ENCODE measurements at places on chromosomes 4 and X.

GRCh38 chr4:26032630-26033317, 118.8 kb downstream of the SMIM20 start:
- no peaks in the 10 kb centered on the region for H3K27me3 ChIP-seq
- peak overlapping the region; percentile 75 for H3K27ac ChIP-seq
- peaks cover 19% of the 10 kb centered on the region for H3K4me1 ChIP-seq

DNA sequence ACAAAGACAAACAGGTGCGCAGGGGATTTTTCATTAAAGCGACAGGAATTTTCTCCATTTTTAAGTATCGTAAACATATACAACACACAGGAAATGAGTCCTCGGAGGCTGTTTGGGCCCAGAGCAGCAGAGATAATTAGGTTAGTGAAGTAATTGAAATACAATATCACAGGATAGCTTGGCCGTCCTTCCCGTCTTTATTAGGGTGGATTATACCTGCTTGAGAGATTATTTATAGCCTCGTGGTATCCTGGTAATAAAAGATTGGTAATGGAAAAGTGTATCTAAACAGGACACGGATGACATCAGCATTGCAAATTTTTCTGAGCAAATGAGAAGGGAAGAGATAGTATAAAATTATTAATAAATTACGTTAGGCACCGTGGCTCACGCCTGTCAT, 68.2 kb downstream of the CRLF2 start:
- no peaks in the 10 kb centered on the region for H3K4me1 ChIP-seq
- no peak overlapping the region for H3K4me3 ChIP-seq
- no peaks in the 10 kb centered on the region for H3K27me3 ChIP-seq
- DNase-seq = no peak

DNA sequence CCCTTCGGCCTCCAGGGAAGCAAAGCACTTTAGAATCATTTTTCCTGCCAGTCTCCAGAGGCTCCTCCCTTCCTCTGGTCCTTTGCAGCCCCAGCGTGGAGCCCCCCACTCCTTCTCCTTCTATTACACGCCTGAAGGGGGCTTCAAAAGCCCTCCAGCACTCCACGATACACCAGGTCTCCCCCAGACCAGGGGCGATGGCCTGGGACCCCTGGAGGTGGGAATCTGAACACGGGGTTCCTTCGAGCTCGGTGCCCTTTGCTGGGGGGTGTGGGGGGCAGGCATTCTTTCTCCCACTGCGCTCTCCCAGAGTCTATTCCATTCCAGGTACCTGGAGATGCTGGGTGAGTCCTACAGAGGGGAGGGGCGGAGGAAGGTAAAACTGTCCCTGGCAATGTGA, 97.6 kb downstream of the HMX1 start:
- no peak for DNase-seq
- no peak overlapping the region for H3K4me3 ChIP-seq
- H3K27me3 ChIP-seq = peaks cover 9% of the 10 kb centered on the region
- H3K36me3 ChIP-seq = peaks cover 5% of the 10 kb centered on the region
- H3K4me1 ChIP-seq = no peaks in the 10 kb centered on the region

DNA sequence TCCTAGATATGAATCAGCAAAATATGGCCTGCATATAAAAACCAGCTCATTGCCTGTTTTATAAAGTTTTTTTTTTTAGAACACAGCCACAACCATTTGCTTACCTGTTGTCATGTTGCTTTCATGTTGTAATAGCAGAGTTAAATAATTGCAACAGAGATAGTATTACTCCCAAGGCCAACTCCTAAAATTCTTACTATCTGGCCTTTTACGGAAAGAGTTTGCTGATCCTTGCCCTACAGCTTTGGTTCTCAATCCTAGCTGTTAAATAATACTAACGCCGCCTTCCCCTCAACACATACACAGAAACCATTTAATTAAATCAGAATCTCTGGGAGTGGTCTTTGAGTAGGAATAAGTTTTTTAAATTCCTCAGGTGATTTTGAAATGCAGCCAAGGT, 231.3 kb upstream of the TET2 start:
- no peaks in the 10 kb centered on the region for H3K27me3 ChIP-seq
- no peak overlapping the region for H3K27ac ChIP-seq
- no peak overlapping the region for H3K4me3 ChIP-seq
- no peak for DNase-seq
- no peaks in the 10 kb centered on the region for H3K4me1 ChIP-seq
- H3K36me3 ChIP-seq = no peaks in the 10 kb centered on the region

- no peak for DNase-seq
- H3K36me3 ChIP-seq = peaks cover 22% of the 10 kb centered on the region
- H3K4me1 ChIP-seq = peaks cover 2% of the 10 kb centered on the region
- H3K4me3 ChIP-seq = no peak within 1 kb of the TSS
- H3K27me3 ChIP-seq = peaks cover 7% of the 10 kb centered on the region
- no peak within 1 kb of the TSS for H3K27ac ChIP-seq
These were observed at the start of gene ERAS for GRCh38 chrX:48826135-48826875. Gene ERAS (plus strand): TSS chrX:48826513. CDS start chrX:48829124, 2,611 bp downstream.

GRCh38 chrX:100721328-100721727, 10.6 kb downstream of the SYTL4 start:
- no peak for DNase-seq
- peaks cover 25% of the 10 kb centered on the region for H3K27me3 ChIP-seq
- no peak overlapping the region for H3K4me3 ChIP-seq
- peaks cover 4% of the 10 kb centered on the region for H3K4me1 ChIP-seq
- H3K27ac ChIP-seq = no peak overlapping the region

DNA sequence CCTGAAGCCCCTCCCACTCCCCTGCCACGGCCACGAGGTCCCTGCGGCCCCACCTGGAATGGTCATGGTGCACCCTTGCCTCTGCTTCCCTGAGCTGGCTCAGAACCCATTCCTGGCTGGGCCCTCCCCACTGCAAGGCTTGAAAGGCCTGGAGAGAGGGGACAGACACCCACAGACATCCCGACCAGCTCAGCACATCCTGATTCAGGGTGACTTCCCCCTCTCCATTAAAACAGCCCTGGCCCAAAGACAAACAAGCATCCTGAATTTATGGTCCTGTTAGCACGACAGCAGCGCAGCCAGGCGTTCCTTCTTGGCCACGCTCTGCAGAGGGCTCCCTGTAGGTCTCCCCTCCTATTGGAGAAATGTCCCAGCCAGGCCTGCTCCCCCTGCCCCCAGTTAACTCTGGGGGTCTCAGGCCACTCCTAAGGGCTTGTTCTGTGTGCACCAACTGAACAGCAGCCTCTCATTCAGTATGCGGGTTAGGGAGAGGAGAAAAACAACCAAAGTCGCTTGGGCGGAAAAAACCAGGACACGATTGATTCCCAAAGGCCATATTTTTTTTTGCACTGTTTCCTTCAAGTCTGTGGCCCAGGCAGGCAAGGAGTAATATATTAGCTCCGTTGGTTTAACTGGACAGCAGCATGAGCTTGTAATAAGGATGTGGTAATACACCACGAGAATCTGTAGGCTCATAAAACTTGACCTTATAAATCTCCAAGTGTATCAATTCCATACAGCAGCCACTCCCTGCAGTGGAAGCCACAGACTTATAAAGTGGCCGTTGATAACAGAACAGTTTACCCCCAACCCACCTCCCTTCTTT, 106.7 kb upstream of the MSX1 start:
- no peaks in the 10 kb centered on the region for H3K36me3 ChIP-seq
- no peak overlapping the region for H3K27ac ChIP-seq
- peaks cover 64% of the 10 kb centered on the region for H3K27me3 ChIP-seq

GRCh38 chrX:12997906-12998687, 23.2 kb downstream of the TMSB4X start:
- peaks cover 24% of the 10 kb centered on the region for H3K27me3 ChIP-seq
- DNase-seq = no peak
- no peaks in the 10 kb centered on the region for H3K4me1 ChIP-seq
- no peak overlapping the region for H3K4me3 ChIP-seq
- H3K36me3 ChIP-seq = no peaks in the 10 kb centered on the region
- H3K27ac ChIP-seq = no peak overlapping the region

GRCh38 chr4:159363361-159363760, 260.5 kb downstream of the RAPGEF2 start:
- DNase-seq = no peak
- H3K4me3 ChIP-seq = no peak overlapping the region
- peaks cover 2% of the 10 kb centered on the region for H3K4me1 ChIP-seq

DNA sequence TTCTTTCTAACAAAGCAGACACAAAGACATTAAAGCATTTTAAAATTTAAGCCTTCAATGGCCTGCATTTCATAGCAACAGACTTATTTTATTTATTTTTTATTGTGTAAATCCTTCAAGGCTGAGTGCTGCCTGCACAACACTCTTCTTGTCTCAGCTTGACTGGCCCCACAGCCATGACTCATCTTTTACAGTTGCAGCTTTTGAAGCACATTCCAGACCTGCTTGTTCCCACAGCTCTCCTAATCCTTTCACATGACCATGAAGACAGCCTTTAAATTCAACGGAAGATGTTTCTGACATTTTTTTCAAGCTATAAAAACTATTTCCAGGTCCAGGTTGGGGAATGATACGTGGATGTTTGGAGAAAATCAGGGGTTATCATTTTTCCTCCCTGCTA, 276.9 kb upstream of the TACR3 start:
- peak; percentile 91 for DNase-seq
- no peaks in the 10 kb centered on the region for H3K27me3 ChIP-seq
- no peaks in the 10 kb centered on the region for H3K36me3 ChIP-seq

DNA sequence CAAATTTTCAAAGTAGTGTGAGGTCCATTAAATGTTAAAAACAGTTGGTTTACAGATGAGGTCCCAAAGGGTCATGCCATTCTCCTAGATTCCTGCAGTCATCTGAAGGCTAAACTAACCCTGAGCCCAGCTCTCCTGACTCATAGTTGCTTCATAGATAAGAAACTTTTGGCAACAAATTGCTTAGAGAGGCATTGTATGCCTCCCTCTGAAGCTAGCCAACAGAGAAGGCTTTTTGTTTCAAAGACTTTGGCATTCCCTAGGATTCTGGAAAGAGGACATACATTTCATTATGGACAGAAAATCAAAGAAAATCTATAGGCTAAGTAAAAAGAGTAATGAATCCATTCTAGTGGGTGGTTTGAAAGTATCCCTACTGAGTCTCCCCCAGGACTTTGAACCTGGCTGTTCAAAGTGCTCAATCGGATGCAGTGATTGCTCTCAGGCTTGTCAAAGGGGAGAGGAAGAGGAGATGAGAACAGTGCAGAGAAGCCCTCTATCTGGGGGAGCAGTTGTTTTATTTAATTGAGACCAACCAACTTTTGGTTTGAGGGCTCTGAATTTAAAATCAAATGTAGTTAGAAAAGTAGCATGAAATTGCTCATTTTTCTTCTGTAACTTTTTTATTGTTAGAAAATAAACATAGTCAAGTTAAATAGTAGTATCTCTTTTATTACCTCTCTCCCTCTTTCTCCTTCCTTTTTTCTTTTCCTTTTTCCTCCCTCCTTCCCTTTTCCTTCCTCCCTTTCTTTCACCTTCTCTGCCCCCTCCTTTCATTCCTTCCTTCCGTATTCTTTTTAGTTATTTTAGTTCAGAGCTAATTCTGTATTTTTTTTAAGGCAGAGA, 72.3 kb upstream of the ZNF518B start:
- H3K36me3 ChIP-seq = no peaks in the 10 kb centered on the region
- H3K4me3 ChIP-seq = no peak overlapping the region
- H3K27me3 ChIP-seq = no peaks in the 10 kb centered on the region
- H3K4me1 ChIP-seq = peaks cover 2% of the 10 kb centered on the region
- H3K27ac ChIP-seq = no peak overlapping the region
- DNase-seq = no peak

- H3K27ac ChIP-seq = no peak overlapping the region
- H3K36me3 ChIP-seq = no peaks in the 10 kb centered on the region
- H3K27me3 ChIP-seq = no peaks in the 10 kb centered on the region
- no peak overlapping the region for H3K4me3 ChIP-seq
- no peak for DNase-seq
- H3K4me1 ChIP-seq = peaks cover 2% of the 10 kb centered on the region
These were observed 181.1 kb upstream of the PABPC4L start for GRCh38 chr4:134382478-134383227.

GRCh38 chrX:118497180-118497818, 1.7 kb downstream of the DOCK11 start:
- H3K4me3 ChIP-seq = no peak overlapping the region
- peaks cover 7% of the 10 kb centered on the region for H3K4me1 ChIP-seq
- H3K27me3 ChIP-seq = no peaks in the 10 kb centered on the region
- no peak overlapping the region for H3K27ac ChIP-seq
- no peaks in the 10 kb centered on the region for H3K36me3 ChIP-seq
- DNase-seq = no peak

DNA sequence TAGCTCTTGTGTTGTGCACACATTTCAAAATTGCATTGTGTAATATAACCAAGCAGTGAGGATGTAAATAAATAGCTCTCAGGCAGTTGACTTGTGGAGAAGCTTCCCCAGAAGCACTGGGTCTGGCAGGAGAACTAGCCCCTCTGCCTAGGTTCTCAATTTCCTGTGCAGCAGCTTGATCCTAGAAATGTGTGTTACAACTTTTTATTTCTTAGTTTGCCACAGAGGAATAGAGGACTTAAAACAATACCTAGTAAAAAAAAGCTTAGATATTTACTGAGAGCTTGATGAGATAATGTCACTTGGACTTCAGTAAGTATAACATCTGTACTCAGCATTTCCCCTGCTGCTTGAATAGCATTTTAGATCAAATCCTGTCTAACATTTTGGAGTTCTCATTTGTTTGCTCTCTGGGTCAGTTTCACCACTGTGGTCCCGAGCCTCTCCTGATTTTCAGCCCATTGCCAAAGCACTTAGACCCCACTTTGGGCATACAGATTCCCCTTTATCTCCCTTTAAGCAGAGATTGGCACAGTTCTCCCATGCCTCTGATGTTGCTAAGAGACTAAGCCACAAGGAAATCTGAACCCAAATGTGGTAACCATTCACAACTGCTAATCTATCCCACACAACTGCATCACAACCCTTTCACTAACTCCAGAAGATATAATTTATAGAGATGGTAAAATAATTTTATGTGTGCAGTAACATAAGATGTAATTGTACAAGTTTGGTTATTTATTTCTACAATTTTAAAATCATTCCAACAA, 98.2 kb upstream of the NRK start:
- no peaks in the 10 kb centered on the region for H3K4me1 ChIP-seq
- no peak overlapping the region for H3K4me3 ChIP-seq
- no peak for DNase-seq
- H3K27me3 ChIP-seq = no peaks in the 10 kb centered on the region
- H3K27ac ChIP-seq = no peak overlapping the region

- H3K4me1 ChIP-seq = peaks cover 12% of the 10 kb centered on the region
- H3K27ac ChIP-seq = no peak overlapping the region
- no peaks in the 10 kb centered on the region for H3K36me3 ChIP-seq
- no peak for DNase-seq
- H3K4me3 ChIP-seq = no peak overlapping the region
These were observed 1.7 kb downstream of the KCNIP4 start for GRCh38 chr4:21946858-21947257.

GRCh38 chr4:67701517-67701850, 529 bp upstream of the UBA6 start:
- H3K4me1 ChIP-seq = peaks cover 7% of the 10 kb centered on the region
- H3K27ac ChIP-seq = peak overlapping the region; percentile 33
- H3K4me3 ChIP-seq = no peak overlapping the region
- no peaks in the 10 kb centered on the region for H3K27me3 ChIP-seq
- no peak for DNase-seq
- peaks cover 6% of the 10 kb centered on the region for H3K36me3 ChIP-seq

Data from mesenchymal stem cell (in vitro differentiated cells and primary cell).